Stimulated activated naive CD4-positive, alpha-beta T cell (primary cell): ENCODE measurements at places on chromosomes 1 and 21.

- DNase-seq = no peak
Observed at GRCh38 chr1:212454741-212455140, 22.0 kb downstream of the NENF start.

DNA sequence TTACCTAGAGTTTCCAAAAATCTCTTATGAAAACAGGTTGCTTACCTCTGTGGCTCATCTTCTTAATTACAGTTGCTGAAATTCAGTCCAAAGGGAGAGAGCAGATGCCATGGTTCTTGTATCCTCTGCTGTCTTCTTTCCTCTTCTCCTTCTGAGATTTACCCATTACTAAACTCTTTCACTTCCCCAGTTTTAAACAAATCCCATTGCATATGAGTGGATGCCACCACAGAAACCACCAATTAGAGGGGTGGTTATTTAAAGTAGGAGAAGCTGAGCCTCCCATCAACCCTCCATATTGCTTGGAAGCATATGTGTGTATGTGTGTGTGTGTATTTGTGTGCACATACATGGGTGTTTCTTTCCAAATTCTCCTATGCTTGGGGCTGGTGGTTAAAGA is 128.5 kb upstream of the KCNK1 start:
- no peak for DNase-seq

GRCh38 chr1:3499611-3500010 is 45.1 kb downstream of the ARHGEF16 start:
- no peak for DNase-seq

DNA sequence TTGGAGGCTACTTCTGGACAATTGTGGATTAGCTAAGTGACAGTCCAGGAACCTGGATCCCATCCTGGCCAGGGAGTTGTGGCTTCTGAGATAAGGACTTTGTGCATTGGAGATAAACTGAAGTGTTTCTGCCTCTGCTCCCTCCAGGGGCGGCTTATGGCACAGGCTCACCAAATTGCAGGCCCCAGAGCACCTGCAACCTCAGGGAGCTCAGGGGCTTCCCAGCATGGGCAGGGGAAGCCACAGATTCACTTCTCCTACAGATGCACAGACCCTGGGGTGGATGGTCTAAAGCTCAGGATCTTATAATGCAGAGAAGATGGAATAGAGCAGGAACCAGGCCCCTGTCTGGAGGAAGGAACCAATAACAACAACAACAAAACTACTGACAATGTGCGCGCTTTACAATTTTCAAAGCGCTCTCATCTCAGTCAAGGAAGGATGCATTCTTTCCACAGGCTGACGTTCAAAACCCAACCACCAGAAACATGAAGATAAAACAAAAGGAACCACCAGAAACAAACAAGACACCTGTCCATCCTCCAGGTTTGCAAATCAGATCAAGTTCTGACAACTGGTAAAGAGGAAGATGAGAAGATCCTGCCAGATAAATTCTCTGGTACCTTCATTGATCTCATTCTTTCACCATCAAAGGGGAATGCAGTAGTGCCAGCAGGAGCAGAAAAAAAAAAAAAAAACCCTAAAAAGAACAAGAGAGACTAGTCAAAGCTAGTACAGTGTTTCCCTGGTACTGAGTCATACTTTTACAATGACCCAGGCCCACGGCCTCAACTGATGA is 121.0 kb upstream of the IRF2BP2 start:
- peak; percentile 16 for DNase-seq

DNA sequence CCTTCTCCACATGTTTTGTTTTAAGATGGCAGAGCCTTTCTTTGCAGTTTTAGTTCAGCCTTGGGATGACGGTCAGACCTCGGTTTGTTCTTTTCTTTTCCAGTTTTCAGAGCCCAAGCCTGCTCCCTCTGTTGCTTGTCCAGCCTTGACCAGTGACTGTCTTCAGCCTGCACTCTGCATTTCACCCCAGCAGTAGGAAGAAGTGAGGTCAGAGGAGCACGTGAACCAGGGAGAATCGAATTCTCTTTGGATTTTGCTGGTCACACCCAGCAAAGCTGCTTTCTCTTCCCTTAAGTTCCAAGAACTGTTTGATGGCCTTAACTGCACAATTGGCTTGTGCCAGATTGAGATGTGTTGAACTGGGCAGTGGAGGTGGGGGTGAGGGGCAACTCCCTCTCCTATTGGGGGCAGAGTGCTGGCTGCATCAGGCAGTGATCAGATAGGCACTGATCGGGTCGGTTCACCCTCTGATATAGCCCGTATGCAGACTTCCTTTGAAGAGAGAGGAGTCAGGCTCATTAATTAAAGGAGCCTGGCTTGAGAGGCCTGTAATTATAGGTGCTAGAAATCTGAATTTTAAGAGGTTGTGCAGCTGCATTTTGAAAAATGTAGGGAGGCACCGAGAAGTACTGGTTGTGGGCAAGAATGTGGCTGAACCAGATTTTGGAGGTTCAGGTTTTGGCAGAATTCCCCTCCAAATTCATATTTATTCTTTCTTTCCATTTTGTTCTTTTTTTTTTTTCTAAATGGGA is 42.4 kb downstream of the PEX14 start:
- no peak for DNase-seq

GRCh38 chr1:16076865-16077238 is 3.4 kb upstream of the FAM131C start:
- no peak for DNase-seq
